ENCODE measurements at places on chromosomes 7 and 10.
A peak's percentile ranks its signal among the peaks of the same experiment; 100 is the strongest.

- no peak for DNase-seq
These were observed 73.6 kb downstream of the EGFR start for GRCh38 chr7:55092186-55092974.

GRCh38 chr10:130928306-130928705 is 383.2 kb downstream of the TCERG1L start:
- DNase-seq = no peak

GRCh38 chr7:106659166-106659962 is 1.6 kb downstream of the CCDC71L start:
- no peak for DNase-seq

- no peak for DNase-seq
These were observed 120.0 kb downstream of the PRKAG2 start for GRCh38 chr7:151756866-151757265.

DNA sequence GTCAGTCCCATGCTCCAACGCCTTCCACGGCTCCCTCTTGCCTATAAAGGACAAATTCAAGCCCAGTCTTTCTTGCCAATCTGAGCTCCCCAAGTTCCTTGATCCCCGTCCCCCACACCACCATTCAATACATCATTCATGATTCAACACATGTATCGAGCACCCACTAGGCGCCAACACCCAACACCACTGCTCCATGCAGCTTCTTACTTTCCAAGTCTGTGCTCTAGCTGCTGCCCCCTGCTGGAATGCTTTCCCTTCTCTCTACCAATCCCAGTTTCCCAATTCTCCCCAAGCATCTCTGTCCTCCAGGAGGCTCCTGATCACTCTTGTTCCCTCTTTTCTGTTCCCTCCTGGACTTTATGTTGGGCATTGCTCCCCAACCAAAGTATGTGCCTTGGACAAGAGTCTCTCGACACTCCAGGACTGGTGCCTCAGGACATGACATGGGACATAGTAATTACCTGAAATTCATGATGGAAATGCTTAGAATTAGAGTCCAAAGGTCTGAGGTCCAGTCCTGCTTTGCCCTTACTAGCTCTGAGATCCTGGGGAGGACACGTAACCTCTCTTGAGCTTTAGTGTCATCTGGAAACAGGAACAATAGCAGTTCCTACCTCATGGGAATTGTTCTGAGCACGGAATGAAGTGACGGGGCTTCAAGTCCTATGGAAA is 172.7 kb downstream of the NEURL1 start:
- peak; percentile 96 for DNase-seq

- no peak for DNase-seq
These were observed 159.1 kb downstream of the CCDC71L start for GRCh38 chr7:106501605-106502580.

- peak; percentile 89 for DNase-seq
These were observed 238.5 kb upstream of the MAGI2 start for GRCh38 chr7:79692015-79692414.

DNA sequence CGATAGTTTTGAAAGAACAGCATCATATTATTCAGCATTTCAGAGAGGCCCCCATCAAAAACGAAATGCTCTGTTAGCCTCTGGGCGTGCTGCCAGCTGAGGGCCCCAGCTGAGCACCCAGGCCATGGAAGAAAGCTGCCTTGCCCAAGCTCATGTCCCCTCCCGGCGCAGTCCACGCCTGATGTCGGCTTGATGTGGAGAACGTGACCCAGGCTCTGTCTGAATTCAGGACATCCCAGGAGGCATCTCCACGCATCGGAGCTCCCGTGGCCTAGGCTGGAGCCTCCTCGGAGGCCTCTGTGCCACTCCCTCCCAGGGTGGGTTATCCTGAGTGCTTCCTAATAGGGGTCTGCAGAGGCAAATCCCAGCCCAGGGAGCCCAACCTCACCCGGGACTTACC is 218.3 kb upstream of the AKR1E2 start:
- no peak for DNase-seq

DNA sequence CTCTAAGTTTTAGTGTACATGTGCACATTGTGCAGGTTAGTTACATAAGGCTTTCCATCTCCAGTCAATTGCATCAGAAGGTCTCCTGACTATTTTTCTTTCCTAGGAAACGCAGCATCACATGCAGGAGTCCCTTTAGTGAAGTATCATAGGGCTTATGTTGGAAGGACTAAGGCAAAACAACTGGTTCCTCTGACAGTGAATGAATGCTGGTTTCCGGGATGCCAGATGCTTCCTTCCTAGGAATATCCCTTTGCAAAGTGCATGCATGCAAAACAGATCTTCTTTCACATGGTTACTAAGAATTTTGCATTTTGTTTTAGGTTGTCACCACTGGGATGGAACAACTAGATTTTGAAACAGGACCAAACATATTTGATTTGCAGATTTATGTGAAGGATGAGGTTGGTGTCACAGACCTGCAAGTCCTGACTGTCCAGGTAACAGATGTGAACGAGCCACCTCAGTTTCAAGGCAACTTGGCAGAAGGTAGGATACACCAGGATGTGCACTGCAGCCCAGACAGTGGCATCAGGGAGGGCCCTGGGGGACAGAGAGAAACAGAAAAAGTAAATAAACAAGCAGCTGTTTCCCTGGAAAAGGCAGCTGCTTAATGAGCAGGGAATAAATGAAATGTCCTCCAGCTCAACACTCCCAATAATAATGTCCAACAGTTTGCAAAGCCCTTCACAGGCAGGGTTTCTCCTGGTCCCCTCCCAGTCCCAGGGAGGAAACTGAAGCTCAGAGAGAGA is 17.8 kb downstream of the CDHR3 start:
- no peak for DNase-seq

DNA sequence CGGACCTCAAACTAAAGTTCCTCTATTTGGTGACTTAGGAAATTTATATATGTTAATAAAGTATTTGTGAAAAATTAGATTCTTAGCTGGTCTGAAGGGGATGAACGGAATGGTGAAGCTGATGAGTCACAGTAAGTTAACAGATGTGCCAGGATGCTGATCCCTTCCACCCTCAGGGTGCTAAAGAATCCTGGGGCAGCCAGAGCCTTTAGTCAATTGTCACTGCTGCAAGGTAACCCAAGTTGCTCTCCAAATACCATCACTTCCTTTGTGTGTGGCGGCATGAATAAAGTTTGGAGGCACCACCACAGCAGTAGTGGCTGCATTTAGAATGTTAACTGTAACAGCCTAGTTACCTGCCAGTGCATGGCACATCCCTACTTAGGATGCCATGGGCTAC is 222.6 kb upstream of the PPP1R3A start:
- no peak for DNase-seq

DNA sequence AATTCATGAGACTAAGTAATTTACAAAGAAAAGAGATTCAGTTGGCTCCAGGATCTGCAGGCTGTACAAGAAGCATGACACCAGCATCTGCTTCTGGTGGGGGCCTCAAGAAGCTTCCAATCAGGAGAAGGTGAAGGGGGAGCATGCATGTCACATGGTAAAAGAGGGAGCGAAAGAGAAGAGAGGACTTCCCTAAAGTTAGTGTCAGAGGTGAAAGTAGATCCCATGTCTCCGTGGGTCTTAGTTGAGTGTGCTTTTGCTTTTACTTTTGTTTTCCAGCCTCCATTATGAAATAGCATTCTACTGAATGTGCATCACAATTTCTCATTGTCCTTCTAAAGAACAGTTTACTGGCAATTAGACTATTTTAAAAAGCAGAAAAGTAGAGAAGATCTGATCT is 213.6 kb upstream of the FZD1 start:
- DNase-seq = no peak

GRCh38 chr10:3186368-3186767 is 13.8 kb upstream of the PITRM1 start:
- no peak for DNase-seq

- DNase-seq = no peak
These were observed 19.6 kb upstream of the AKR1C2 start for GRCh38 chr10:5023177-5023805.

- DNase-seq = no peak
These were observed 34.6 kb downstream of the KCNMA1 start for GRCh38 chr10:77602913-77603533.

DNA sequence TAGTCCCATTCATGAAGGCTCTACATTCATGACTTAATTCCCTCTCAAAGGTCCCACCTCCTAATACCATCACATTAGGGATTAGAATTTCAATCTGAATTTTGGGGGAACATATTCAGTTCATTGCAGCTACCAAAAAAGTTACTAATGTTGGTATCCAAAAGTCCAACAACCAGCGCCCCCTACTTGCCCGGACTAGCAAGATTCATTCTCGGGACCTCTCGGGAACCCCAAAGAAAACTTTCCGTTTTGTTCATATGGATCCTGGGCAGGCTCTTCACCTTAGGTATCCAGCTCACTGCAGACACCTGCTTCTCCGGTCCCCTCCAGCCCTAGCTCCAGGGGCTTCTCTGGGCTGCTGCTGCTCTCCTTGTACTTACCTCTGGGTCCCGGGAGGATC is 8.9 kb upstream of the GRK5 start:
- no peak for DNase-seq
